ENCODE measurements at places on chromosomes 2 and 18.
A peak's percentile ranks its signal among the peaks of the same experiment; 100 is the strongest.

DNA sequence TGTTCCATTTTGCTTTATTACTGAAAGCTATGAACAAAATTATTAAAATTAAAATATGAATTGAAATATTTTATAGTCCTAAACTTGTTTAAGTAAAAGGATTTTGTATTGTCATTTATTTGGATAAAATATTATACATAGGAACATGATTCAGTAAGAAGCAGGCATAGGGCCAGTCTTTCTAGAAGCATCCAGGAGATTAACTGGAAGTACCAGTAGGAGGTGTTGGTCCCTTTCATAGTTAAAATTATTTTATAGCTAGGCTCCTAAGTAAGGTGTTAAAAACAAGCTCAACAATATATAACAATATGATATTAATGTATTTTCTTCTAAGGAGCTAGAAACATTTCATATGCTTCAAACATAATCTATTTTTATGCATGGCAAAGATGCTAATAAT lies 43.7 kb downstream of the FIGN start:
- DNase-seq: no peak

DNA sequence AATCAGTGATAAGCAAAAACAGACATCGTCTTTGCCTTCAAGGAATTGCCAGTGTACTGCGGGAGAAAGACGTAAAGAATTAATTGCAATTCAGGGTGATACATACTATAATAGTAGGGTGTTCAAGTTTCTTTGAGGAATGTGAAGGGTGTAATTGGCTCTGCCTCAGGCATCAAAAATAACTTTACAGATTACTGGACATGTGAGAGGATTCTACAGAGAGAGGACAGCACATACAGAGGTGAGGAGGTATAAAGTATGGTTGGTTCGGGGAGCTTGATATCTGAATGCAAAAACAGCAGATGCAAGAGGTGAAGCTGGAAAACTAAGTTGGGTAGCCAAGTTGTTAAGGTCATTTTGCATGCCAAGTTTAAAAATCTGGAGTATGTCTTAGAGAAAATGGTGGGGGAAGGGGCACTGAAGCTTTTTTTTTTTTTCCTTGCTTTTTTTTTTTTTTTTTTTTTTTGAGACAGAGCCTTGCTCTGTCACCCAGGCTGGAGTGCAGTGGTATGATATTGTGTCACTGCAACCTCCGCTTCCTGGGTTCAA lies 227.5 kb upstream of the FOSL2 start:
- DNase-seq: no peak

- DNase-seq: no peak
These were observed 14.5 kb downstream of the SLC40A1 start for GRCh38 chr2:189566046-189566445.

GRCh38 chr2:2847209-2847676 lies 516.2 kb upstream of the MYT1L start:
- DNase-seq: no peak

GRCh38 chr18:37322492-37323035 lies 243.0 kb downstream of the CELF4 start:
- peak; percentile 59 for DNase-seq

GRCh38 chr2:150127346-150127990 lies 360.0 kb downstream of the RND3 start:
- no peak for DNase-seq

DNA sequence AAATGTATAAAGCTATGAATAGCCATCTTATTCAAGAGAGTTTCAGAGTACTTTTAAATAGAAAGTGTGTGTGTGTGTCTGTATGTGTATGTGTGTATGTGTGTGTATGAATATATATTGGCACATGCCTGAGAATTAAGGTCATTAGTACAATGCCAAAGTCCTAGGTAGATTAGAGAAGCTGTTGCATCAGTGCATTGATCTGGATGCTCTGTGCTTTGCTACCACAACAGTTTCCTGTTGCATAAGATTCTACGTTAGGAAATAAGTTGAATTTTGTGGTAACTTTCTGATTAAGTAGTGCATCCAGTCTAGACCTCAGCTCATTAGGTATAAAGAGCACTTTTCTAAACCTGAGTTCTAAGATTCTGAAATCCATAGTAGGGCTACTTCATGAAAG lies 1102.8 kb upstream of the KLHL29 start:
- no peak for DNase-seq

DNA sequence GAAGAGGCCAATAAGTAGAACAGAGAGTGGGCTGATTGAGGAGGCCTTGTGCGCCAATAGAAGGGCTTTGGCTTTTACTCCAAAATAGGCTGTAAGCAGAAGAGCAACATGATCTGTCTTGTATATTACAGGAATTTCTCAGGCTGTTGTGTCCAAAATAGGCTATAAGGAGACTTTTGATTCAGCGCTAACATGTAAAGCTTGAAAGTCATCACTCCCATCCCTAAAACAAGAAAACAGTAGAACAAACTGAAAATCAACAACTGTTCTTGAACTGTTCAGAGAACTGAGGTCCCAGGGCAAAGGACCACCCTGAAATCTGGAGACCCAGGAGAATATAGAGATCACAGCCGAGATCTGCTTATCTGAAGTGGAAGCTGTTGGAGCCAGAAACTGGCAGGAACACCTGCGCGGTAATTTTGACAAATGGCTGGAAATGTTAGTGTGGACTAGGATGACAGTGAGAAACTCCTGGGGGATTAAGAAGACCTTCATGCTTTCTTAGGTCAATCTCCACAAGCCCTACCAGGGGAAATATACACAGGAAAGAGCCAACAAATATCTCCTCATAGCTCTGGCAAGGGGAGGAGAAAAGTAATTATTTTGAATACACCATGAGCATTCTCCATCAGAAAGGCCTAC lies 258.6 kb downstream of the RBM43 start:
- DNase-seq: no peak

- no peak for DNase-seq
These were observed 116.0 kb downstream of the LIPG start for GRCh38 chr18:49677762-49678413.

DNA sequence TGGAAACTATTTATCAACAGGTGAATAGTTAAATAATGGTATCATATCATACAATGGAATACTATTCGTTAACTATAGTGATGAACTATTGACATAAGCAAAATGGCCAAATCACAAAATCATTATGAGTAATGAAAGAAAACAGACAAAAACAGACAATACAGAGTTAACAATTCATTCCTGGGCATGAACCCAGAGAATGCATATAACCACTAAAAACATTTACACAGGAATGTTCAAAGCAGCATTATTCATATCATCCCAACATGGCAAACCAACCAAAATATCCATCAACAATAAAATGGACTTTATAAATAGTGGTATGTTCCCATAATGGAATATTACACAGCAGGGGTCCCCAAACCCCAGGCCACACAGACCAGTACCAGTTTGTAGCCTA lies 131.2 kb upstream of the CYP1B1 start:
- no peak for DNase-seq

DNA sequence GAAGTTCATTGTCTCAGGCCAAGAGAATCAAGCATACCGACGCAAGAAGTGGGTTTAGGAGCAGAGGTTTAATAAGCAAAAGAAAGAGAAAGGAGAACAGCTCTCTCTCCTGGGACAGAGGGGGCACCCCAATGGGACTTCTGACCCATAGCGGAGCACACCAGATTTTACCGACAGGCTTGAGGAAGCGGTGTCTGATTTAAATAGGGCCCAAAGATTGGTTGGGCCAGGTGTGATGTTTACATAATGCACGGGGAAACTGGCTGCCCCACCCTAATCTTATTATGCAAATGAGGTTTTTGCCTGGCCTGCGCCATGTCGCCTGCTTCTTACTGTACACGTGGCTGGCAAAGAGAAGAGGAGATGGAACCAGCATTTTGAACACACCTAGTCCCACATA lies 106.2 kb downstream of the MREG start:
- no peak for DNase-seq

DNA sequence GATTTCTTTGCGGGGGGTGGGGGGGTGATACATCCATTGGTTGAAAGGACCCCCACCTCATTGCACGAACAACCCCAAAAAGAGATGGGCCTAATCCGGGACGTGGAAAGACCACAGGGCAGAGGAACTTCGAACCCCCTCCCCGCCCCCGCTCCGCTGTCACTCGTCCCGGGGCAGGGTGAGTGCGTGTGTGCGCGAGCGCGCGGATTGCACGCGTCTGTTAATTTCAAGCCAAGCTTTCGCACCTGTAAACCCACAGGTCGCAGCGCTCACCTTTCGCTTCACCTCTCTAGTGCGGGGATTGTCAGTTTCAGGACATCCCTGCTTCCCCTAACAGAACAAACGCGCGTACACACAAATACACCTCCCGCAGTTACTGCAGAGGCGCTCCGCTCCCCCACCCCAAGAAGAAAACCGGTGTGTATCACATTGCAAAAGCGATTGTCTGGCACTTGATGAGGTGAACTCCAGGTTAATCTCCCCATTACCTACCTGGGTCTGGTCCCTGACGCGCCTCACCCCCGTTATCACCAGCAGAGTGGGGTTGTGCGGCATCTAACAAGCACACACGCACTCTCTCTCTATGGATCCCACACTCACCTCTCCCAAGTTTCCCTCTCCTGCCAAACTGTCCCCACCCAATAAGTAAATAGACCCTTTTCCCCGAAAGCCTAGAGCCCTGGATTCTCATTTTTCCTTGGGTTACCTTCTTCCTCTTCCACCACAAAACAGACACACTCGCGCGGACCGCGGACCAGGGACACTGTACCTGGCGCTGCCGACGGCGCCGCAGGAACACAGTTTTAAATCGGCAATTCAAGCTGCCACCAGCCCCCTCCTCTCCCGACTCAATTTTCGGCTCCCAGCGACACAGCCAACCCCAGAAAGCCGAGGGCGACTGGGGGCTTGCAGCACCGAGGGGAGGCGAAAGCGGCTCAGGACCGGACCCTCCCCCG lies 1.0 kb downstream of the CYP26B1 start:
- no peak for DNase-seq

GRCh38 chr2:181070119-181070835 lies 89.9 kb downstream of the UBE2E3 start:
- DNase-seq: no peak

- DNase-seq: no peak
These were observed 43.7 kb downstream of the RHOB start for GRCh38 chr2:20490300-20491181.

GRCh38 chr18:7740821-7741220 lies 173.7 kb downstream of the PTPRM start:
- no peak for DNase-seq

GRCh38 chr18:56316727-56317126 lies 321.7 kb downstream of the TXNL1 start:
- no peak for DNase-seq

GRCh38 chr18:46672062-46672970 lies 15.3 kb upstream of the LOXHD1 start:
- peak; percentile 2 for DNase-seq

DNA sequence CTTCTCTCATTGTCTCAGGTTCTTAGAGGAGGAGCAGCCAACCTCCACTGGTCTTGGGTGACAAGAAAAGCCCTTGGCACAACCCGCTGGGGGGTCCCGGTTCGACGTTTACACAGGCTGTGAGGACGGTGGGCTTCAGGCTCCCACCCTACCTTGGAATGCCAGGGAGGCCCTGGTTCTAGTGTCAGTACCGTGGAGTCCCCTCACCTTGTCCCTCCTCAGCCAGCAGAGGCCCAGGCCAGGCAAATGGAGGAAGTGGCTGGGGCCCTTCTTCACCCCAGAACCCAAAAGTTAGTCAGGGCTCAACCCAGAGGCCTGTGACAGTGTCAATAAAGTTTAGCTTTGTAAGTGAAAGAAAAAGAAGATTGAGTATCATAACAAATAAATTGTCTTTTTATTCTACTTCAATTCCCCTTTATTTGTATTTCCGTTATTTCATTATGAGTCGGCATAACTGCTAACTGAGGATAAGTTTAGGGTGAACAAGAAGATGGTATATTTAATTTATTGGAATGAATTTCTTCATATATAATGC lies 62.6 kb upstream of the ZSWIM2 start:
- no peak for DNase-seq

DNA sequence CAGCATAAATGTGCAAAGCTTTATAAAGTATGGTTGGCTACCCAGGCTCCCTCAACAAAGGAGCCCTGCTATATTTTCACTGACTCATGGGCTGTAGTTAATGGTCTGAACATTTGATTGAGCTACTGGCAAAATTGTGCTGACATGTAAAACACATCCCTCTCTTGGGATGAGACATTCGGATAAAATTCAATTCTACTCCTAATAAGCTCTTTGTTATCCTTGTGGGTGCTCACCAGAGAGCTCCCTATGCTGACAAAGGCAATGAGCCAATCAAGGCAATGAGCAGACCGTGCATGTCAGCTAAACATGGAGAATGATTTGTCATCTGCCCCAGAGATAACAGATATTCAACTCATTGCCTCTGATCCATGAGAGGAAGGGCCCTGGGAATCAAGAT lies 27.7 kb downstream of the SERPINB8 start:
- no peak for DNase-seq

GRCh38 chr18:33517950-33518349 lies 60.1 kb upstream of the ASXL3 start:
- no peak for DNase-seq

GRCh38 chr2:174551697-174552096 lies 45.9 kb downstream of the WIPF1 start:
- no peak for DNase-seq

- no peak for DNase-seq
These were observed 39.8 kb upstream of the SPTBN1 start for GRCh38 chr2:54416166-54416813.

GRCh38 chr2:9982248-9982647 lies 30.8 kb downstream of the GRHL1 start:
- DNase-seq: no peak

- DNase-seq: peak; percentile 67
These were observed 48.1 kb downstream of the TMEM185B start for GRCh38 chr2:120174963-120175581.

- no peak for DNase-seq
These were observed 23.7 kb upstream of the ACKR3 start for GRCh38 chr2:236545814-236546480.

DNA sequence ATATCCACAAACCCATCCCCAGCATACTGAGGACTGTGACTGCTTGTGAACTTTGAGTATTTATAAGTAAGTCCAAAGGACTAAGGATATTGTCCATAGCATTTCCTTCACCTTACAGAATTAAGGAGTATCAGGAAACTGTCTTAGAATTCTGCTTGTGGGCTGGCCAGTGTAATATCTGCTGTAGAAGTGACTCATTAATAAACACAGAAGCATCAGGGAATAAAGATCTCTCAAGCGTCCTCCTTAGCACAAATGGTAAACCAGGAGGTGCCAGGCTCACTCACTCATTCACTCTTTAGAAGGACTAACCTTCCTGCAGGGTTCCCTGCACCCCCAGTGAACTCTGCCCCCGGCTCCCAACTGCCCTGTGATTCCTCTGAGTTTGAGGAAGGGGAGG lies 31.0 kb downstream of the CCDC68 start:
- DNase-seq: no peak

Measured in NCI-H2227 treated with DMSO at 0.1 percent for 48 hours (cell line).